Type B pancreatic cell (in vitro differentiated cells): ENCODE measurements at places on chromosomes 12 and 14.

- DNase-seq, result peak; percentile 84
These were observed 918.0 kb downstream of the AACS start for GRCh38 chr12:125983094-125983783.

GRCh38 chr12:7609495-7609894 lies 56.2 kb downstream of the APOBEC1 start:
- no peak for DNase-seq

DNA sequence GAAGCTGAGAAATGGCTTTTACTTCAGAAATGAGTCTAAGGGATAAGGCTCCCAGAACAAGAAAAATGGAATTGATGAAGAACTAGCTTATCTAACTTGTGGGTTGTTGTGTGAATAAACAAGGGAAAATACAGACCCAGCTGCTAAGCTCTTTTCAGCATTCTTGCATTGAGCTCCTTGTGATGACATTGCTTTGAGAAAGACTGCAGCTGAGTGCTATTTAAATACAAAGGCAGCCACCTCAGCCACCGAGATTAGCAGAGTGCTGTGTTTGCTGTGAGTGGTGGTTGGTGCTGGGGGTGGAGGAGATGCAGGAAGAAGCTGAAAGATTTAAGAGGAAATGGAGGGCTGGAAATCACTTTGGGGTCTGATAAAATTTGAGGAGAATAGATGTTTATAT lies 396.0 kb upstream of the PRICKLE1 start:
- no peak for DNase-seq

DNA sequence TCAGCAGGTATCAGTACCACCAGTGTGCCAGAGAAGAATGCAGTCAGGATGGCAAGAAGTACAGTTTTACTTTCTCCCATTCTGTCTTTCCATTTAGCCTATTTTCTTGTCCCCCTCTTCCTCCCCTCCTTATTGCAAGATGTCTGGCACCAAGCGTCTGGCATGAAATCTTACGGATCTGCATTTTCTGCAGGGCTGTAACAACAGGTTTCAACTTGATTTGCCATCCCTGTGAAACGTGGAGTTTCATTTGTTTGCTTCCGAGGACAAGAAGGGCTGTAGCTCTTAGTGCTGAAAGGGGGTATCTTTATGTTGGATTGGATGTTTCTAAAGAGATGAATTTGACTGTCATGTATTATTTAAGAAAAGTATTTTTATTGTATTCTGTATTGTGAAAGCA lies 1110.6 kb downstream of the BCL11B start:
- DNase-seq, result no peak

GRCh38 chr12:70045036-70045435 lies 198.2 kb upstream of the CNOT2 start:
- DNase-seq, result no peak

DNA sequence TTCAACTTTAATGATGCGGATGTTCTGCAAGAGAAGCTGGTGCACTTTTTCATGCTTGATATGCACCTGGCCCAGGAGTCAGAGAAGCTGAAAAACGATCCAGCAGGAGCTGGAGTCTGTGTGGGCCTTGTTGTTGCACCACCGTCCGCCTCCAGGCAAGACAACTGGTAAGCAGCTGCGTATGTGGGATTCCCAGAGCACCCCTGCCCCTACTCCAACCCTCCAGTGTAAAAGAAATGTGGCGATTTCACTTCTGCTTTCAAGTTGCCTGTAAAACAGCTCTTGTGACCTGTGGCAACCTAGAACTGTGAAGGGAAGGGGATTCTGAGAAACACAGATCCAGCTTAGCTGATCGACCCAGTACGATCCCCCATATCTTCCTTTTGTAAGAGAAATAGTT lies 154.1 kb upstream of the PELI2 start:
- DNase-seq, result no peak

- no peak for DNase-seq
These were observed 139.9 kb downstream of the AKAP6 start for GRCh38 chr14:32468955-32469354.

GRCh38 chr12:65886996-65887395 lies 62.7 kb downstream of the HMGA2 start:
- DNase-seq, result no peak

- DNase-seq, result no peak
These were observed 10.0 kb upstream of the GPR68 start for GRCh38 chr14:91254461-91254860.

DNA sequence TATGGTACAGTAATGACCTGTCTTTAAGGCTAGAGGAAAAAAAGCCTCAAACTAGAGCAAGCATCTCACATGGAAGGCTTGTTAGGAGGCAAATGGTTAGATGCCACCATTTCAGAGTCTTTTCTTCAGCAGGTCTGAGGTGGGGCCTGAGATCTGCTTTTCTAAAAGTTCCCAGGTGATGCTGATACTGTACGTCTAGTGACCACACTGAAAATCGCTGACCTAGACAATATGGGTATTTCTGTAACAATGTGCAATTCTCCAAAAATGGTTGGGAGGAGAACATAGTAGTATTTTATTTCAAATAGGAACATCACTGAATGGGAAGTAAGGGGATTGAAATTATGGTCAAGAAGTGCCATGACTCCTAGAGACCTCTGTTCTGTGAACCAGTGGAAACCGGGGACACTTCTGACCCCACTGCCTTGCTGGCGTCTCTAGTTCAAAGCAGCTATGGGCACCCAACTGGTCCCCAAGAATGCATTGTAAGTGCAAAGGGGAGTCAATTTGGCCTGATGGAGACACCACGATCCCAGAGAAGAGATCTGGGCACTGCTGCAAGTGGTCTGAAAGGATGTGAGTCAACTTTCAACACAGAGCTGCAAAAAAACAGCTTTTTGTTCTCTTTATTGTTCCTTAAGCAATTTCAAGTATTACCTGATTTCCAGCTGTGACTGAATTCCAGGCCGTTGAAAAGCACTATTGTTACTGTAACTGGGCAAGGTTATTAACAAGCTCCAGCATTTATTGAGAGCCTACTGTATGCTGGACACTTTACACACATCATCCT lies 54.4 kb upstream of the PLEKHG7 start:
- no peak for DNase-seq
